ENCODE measurements at places on chromosomes 5 and 9.

GRCh38 chr5:60809891-60810425 lies 34.1 kb downstream of the ELOVL7 start:
- no peaks in the 10 kb centered on the region for H3K36me3 ChIP-seq
- H3K27me3 ChIP-seq, result no peaks in the 10 kb centered on the region
- peaks cover 12% of the 10 kb centered on the region for H3K4me1 ChIP-seq
- H3K4me3 ChIP-seq, result no peak overlapping the region

DNA sequence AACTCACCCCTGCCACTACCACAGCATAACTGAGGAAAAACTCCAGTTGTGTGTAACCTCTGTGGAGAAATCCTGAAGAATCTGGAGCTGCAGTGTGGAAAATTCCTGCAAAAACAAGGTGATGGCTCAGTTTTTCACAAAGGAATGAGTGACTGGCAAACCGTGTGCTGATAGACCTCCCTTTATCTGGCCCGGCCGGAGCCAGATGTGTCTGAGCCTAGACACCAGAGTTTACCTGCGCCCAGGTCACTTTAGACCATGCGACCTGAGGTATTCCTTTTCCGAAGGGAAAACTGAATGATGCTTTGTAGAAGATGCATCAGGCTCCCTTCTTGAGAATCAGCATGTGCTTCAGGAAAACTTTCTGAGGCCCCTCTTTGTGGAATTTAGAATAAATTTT lies 16.2 kb downstream of the SLC25A48 start:
- no peak overlapping the region for H3K4me3 ChIP-seq
- no peaks in the 10 kb centered on the region for H3K4me1 ChIP-seq
- H3K27ac ChIP-seq, result no peak overlapping the region
- H3K27me3 ChIP-seq, result no peaks in the 10 kb centered on the region

GRCh38 chr5:142197098-142197497 lies 88.5 kb downstream of the NDFIP1 start:
- H3K27me3 ChIP-seq, result no peaks in the 10 kb centered on the region
- DNase-seq, result no peak
- no peak overlapping the region for H3K4me3 ChIP-seq
- no peak overlapping the region for H3K27ac ChIP-seq

- H3K36me3 ChIP-seq, result peaks cover 29% of the 10 kb centered on the region
- no peaks in the 10 kb centered on the region for H3K27me3 ChIP-seq
- no peak overlapping the region for H3K27ac ChIP-seq
- no peaks in the 10 kb centered on the region for H3K4me1 ChIP-seq
- DNase-seq, result no peak
- no peak overlapping the region for H3K4me3 ChIP-seq
Measured at GRCh38 chr9:93675336-93676150, 99.2 kb downstream of the PHF2 start.

- no peak for DNase-seq
- H3K4me3 ChIP-seq, result no peak overlapping the region
- H3K4me1 ChIP-seq, result no peaks in the 10 kb centered on the region
- no peak overlapping the region for H3K27ac ChIP-seq
- H3K36me3 ChIP-seq, result no peaks in the 10 kb centered on the region
Measured at GRCh38 chr9:100700689-100701318, 122.9 kb downstream of the CAVIN4 start.

GRCh38 chr5:14292766-14293658 lies 149.9 kb downstream of the TRIO start:
- no peak overlapping the region for H3K27ac ChIP-seq
- no peaks in the 10 kb centered on the region for H3K4me1 ChIP-seq
- no peak overlapping the region for H3K4me3 ChIP-seq
- H3K27me3 ChIP-seq, result no peaks in the 10 kb centered on the region
- no peak for DNase-seq

DNA sequence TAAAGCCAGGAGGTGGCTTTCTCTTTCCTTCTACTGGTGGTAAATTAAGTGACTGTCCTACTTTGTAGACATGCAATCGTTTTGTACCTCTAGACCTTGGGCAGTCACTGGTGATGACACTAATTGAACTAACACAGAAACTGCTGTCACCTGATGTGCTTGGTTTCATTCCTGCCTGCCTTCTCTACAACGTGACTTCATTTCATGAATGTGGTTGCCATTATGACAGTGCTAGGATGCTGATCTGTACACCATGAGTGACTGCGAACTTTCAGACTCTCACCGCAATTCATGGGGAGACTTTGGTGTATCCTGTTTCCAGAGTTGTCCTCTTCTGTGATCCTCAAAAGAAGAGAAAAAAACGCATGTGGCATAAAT lies 47.5 kb downstream of the UBE2QL1 start:
- peaks cover 8% of the 10 kb centered on the region for H3K4me1 ChIP-seq
- DNase-seq, result no peak
- no peaks in the 10 kb centered on the region for H3K27me3 ChIP-seq
- no peaks in the 10 kb centered on the region for H3K36me3 ChIP-seq

- no peak overlapping the region for H3K4me3 ChIP-seq
- H3K27ac ChIP-seq, result no peak overlapping the region
- no peaks in the 10 kb centered on the region for H3K36me3 ChIP-seq
- H3K27me3 ChIP-seq, result no peaks in the 10 kb centered on the region
- H3K4me1 ChIP-seq, result no peaks in the 10 kb centered on the region
- peak; percentile 71 for DNase-seq
Measured at GRCh38 chr5:64147849-64148441, 17.7 kb upstream of the RNF180 start.

Measured in thyroid gland (tissue), 4 donors.